ENCODE measurements at places on chromosomes 2 and 18. TPM values are rescaled to one million over a fixed set of nuclear protein-coding genes. Genes with fewer than 3 reads are reported as not detected.

TUBB8B gene
- total RNA-seq, result not detected

KANSL1L gene
- total RNA-seq, result 7.8 TPM

CYP26B1 gene
- total RNA-seq, result not detected

ALK gene
- not detected for total RNA-seq

CFC1 gene
- not detected for total RNA-seq

All from activated T-cell treated with anti-CD3 and anti-CD28 coated beads, Interleukin-2, amount 50 U/mL, for 72 hours (primary cell).